ENCODE measurements at places on chromosomes 12 and 14.

DNA sequence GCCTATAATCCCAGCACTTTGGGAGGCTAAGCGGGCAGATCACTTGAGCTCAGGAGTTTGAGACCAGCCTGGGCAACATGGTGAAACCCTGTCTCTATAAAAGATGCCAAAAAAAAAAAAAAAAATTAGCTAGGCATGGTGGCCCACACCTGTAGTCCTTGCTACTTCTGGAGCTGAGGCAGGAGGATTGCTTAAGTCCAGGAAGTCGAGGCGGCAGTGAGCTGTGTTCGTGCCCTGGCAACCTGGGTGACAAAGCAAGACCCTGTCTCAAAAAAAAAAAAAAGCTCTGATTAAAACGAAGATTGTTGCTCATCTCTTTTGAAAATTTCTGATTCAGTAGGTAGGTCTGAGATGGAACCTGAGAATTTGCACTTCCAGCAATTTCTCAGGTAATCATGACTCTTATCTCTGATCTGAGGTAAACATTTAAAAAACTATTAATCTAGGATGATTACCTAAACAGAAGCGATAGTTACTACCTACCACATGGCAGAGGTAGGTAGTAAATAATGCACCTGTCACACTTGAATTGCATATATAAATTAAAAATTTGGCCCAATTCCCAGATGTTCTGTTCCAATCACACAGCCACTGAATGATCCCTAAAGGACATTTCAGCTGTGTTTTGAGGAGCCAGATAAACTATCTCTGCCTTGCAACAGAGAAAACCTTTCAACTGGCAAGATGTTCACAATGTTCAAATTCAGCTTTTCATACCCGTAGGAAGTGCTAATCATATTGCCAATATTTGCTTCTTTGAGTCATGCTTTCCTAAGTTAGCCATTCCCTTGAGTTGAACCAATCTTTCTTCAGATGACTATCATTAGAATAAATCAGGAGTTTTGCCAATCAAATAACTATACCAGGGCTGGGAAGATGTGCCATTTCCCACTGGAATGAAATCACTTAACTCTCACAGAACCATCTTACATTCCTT, 4.2 kb upstream of the TEP1 start:
- no peak for DNase-seq

DNA sequence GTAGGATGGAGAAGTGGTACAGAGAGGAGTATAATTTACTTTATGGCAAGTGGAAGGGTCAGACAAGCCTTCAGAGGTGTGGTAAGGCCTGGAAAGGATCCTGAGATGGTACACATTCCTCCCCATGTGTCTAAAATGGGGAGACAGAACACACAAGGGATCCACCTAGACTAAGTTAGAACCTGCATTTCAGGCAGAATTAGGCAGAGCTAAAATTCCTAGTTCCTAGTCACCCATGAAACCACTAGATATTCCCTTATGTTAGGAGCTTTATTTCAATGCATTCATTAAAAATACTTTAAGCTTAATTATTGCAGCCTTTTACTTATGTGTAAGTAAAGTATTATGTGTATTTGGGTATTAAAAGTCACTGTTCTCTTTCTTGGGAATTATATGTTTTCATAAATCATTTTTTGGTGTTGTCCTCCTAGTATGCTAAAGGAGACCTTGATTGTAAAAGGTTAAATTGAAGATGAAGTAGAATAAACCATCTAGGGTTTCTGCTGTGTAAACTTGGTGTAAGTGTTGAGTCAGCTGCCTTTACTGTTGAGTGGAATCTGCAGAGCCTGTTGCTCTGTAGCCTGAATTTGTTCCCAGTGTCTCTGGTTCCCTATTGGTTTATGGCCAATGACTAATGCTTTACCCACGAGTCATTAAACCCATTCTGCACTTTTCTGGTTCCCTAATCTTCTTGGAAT, 423.2 kb downstream of the ATP23 start:
- DNase-seq, result no peak

DNA sequence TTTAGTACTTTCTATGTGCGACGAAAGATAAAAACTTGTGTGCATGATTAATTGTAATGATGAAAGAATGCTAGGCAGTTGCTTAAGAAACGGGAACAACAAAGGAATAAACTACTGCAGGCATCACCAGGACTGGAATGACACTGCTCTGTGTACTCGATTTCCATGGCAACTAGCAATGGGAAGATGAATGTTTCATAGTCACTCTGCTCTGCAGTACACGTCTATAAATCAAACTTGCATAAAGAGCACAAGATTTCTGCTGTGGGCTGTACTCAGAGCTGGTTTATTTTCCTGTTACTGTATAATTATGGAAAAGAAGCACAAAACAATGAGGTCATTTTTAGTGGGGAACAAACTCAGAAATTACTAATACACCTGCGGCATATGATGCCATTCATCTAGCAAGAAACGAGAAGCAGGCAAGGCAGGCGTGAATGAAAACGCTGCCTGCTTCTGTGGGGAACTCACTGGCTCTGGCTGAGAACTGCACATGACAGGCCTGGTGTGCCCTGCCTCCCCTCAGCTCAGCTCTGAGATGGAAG, 41.8 kb downstream of the EFCAB11 start:
- peak; percentile 90 for DNase-seq

DNA sequence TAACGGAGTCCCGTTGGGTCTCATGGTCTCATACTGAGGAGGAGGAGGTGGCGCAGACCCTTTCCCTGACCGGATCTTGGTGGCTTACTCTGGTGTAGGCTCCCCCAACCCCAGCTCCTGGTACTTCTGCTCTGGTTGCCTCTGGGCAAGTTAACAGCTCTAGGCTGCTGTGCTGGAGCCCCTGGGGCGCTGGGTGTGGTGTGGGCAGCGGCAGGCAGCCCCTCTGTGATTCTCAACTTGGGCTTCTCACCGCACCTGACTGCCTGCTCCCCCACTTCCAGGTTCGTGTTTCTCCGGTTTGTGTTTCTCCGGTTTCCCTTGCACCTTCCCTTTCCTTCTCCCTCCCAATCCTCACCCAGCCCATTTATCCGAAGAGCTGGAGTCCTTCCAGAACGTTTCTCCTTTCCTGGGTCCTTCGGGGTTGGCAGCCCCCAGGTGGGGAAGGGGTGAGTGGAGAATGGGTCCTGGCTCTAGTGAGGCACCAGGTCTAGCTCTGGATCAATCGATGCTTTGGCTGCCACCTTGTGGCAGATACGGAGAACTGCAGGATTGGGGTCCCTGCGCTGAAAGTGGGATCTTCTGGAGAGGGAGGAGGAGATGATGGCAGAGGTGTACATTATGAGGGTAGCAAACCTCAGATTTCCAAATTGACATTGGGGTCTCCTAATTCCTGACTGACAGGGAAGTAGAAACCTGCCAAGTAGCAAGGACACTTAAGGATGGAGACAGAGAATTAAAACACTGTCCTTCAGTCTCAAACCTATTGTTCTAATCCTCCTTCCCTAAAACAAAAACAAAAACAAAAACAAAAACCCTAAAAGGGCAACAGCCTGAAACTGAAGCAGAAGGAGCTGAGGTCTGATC, 8.3 kb downstream of the CISTR start:
- peak; percentile 62 for DNase-seq

DNA sequence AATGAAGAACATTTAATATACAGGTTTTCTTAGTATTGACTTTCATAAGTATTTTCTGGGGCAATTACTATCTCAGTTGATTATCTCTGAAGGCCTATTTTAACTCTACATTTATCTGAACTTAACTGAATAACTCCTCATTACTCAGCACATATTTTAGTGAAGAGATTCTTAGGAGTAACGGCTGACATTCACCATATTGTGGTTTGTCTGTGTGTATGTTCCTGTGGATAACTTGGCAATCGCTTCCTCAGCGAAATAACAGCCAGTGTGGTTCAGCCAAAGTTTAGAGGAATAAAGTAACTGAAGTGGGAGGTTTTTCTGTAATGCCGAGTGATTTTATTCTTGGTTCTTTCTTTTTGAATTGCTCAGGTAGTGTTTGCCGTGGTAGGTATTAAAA, 168.0 kb downstream of the RAD51B start:
- DNase-seq, result no peak

- no peak for DNase-seq
Observed at GRCh38 chr12:65997056-65997455, 133.5 kb downstream of the LLPH start.

DNA sequence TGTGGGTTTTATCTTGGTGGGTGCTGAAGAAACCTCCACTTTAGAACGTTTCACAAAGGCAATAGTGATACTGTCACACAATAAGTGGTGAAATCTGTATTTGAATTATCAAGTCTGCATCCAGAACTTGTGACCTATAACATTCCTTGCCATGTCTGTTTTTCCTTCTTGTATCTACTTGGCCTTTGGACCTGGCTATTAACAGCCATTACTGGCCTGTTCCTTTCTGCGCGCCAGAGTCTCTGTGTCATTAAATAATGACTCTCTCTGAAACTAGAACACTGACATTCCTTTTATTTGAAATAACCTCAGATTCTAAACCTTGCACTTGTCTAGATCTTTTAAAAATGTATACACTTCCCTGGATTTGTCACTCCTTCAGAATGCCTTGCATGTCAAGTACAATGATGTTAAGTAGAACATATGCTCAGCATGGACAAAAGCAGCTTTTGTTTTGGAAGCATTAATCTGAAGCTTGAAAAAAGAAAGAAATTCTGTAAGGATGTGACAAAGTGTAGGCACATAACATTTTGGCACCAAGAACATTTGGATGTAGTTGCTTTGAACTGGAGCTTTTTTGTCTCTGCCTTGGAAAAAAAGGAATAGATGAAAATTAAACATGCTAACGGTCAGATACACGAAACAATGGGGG, 95.5 kb upstream of the RPL10L start:
- no peak for DNase-seq

- DNase-seq, result peak; percentile 99
Observed at GRCh38 chr14:76767681-76768656, 6.7 kb downstream of the VASH1 start.

GRCh38 chr14:64444984-64445845, 20.1 kb upstream of the AKAP5 start:
- peak; percentile 74 for DNase-seq

DNA sequence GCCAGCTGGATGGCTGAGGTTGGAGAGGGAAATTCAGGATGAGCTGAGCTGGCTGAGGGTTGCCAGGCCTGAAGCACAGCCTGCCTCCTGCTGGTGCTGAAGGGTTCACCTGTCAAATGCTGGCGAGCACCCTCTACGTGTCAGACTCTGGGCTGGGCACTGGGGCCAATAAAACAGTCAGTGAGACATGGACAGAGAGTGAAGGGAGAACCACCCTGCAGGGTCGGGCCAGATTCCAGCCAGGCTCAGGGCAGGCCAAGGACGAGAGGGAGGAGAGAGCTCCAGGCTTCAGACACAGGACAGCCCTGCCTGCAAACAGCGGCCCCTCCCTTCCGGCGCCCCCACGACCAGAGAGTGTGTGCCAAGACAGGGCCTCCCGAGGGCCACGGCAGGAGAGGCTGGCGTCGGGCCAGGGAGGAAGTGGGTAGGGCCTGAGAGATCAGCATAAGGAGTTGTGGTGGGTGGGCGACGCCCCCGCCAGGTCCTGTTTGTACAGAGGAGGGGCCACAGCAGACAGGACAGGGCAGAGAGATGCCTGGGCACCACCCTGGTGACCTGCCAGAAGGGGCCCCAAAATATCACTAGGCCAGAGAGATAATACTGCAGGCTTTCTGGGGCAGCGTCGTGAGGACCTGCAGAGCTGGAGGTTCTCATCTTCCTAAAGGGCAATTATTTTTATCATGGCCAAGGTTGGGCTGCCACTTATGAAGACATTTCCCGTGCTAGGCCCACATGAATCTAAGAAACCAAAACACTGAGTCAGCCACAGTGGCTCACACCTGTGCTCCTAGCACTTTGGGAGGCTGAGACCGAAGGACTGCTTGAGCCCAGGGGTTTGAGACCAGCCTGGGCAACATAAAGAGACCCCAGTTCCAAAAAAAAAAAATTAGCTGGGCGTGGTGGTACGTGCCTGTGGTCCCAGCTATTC, 73.1 kb upstream of the GPR68 start:
- DNase-seq, result peak; percentile 56

DNA sequence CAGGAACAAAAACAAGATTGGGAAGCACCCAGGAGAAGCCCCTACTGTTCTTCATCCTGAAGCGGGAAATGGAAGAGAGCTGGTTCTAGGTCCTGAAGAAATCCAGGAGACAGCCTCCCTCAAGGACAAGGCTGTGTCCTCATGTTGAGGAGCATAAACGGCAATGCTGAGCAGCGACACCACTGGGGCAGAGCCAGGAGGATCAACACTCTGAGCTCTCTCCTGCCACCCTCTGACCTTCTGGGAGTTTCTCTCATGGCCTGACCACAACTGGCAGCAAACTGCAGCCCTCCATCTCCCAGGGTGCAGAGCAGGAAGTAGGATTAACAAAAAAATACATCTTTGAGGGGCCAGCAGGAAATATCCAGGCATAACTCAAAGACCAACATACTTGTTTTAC, 1292.2 kb upstream of the TMEM132C start:
- DNase-seq, result no peak

GRCh38 chr14:75835156-75835725, 146.6 kb downstream of the TGFB3 start:
- DNase-seq, result no peak

- DNase-seq, result no peak
Observed at GRCh38 chr14:55417955-55418354, 6.3 kb upstream of the ATG14 start.

- DNase-seq, result no peak
Observed at GRCh38 chr12:12503384-12504078, 59.1 kb downstream of the DUSP16 start.

DNA sequence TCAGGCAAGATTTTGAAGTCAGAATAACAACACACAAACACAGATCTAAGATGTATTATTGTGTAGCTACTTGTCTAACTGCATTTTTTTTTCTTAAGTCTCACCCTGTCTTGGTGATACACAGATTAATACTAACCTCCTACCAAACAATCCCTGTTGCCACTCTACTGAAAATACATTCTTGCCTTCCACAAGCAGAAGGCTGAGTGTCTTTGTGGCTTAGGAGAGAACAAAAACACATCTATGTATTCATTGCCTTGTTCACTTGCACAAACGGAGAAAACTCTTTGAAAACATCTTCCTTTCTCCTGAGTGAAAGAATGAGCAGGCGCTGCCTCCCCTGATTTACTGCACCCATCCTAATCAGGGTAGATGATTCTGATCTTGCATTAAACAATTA, 642.2 kb downstream of the DIO2 start:
- no peak for DNase-seq

DNA sequence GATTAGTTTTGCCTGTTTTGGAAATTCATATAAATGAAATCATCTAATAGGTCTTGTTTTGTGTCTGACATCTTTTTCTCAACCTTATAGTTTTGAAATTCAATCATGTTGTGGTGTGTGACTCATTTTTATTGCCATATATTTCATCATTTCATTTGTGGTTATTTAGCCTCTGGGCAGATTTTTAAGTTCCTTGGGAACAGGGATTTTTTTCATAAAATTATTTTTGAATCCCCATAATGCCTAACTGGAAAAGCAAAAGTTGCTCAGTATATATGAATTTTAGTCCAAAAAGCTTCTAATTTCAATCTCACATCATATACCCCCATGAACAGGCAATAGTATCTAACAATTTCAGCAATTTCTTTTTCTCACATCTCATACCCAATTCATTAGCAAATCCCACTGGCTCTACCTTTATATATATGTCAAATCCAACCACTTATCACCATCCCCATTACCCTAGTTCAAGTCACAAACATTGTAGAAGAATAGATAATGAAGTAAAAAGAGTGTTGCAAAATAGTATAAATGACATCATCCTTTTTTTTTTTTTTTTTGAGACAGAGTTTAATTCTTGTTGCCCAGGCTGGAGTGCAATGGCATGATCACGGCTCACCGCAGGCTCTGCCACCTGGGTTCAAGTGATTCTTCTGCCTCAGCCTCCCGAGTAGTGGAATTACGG, 2.6 kb upstream of the OR6J1 start:
- DNase-seq, result peak; percentile 87
